ENCODE measurements at places on chromosomes 2 and 18.

DNA sequence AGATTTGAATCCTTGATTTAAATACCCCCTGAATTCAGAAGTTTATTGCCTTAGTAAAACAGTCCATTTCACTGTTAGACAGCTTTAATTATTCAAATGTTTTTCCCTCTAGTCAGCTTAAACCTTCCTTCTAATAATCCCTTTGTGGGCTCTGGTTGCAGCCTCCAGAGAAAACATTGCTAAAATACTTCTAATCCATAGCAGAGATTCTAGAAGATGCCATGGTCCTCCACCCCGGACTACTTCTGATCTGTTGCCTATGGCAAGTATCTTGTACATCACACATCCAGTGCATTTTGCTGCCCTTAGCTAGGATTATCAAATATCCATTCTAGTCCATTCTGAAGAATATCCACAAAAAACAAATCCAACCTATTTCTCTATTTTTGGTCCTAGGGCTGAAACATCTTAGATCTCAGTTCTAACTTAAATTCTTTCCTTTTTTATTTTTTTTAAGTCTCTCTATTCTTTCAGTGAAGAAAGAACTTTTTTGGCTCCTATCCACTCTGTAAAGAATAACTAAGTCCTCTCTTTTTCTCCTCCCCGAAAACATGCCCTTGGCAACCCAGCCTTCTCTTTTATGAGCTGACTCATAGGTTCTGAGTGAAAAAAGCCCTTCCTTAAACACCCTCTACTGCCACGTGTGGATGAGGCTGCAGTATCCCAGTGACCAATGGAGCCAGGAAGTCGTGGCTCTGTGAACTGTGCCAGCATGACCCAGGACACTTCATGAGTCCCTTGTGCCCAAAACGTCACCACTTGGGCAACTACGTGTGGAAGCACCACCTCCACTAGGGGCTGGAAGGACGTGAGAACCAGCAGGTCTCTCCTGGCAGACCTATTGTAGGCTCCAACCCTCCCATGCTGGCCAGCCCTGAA lies 349.8 kb downstream of the TNS1 start:
- no peak for DNase-seq

GRCh38 chr2:61750624-61751023 lies 103.2 kb downstream of the FAM161A start:
- DNase-seq: no peak

- no peak for DNase-seq
Measured at GRCh38 chr2:14120376-14120775, 512.1 kb upstream of the LRATD1 start.

DNA sequence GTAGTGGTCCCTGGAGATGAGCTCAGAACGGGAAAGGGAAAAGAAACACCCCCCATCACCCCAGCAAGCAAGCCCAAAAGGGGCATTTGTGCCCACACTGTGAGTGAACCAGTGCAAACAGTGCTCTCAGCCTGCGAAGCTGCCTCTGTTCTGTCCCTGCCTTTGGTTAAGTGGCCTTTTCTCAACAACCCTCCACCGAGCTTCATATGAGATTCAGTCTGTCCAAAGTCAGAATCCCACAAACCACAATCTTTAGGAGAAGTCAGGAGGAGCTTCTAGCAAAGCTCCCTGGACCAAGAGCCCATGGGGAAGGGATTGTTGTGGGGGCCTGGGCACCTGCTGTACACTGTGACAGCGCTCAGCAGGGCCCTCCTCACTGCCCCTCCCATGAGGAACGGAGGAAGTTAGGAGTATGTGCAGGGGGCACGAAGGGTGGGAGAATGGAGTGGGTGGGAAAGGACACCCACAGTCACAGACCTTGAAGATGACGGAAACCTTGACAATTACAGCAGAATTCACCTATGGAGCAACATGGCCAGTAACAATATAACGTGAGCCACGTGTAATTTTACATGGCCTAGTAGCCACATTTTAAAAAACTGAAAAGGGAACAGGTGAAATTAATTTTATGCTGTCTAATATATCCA lies 119.5 kb downstream of the SMAD7 start:
- no peak for DNase-seq

- no peak for DNase-seq
Measured at GRCh38 chr2:22283436-22283835, 1101.5 kb upstream of the KLHL29 start.

GRCh38 chr18:56235071-56235470 lies 403.3 kb downstream of the TXNL1 start:
- no peak for DNase-seq

DNA sequence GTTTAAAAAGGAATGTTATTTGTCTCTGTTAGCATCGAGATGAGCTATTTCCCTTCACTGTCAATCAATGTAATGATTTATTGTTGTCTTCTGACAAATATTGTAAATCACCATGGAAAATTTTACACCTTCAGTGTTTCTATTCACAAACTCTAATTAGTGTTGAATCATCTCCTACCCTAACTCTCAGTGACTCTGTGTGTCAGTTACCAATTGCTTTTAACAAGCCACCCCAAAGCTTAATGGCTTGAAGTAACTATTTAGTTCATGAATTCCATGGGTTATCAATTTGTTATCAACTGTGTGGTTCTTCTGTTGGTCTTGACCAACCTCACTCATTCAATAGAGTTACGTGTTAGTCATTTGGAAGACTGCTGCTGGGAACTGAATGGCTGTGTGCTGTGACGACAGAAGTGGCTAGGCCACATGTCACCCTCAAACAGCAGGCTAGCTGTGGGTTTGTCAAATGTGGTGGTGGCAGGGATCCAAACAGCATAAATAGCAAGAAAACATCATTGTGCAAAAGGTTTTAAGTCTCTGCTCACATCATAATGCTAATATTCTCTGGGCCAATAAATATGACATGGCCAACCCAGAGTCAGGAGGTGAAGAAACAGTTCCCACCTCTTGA lies 910.8 kb upstream of the CDH2 start:
- no peak for DNase-seq

DNA sequence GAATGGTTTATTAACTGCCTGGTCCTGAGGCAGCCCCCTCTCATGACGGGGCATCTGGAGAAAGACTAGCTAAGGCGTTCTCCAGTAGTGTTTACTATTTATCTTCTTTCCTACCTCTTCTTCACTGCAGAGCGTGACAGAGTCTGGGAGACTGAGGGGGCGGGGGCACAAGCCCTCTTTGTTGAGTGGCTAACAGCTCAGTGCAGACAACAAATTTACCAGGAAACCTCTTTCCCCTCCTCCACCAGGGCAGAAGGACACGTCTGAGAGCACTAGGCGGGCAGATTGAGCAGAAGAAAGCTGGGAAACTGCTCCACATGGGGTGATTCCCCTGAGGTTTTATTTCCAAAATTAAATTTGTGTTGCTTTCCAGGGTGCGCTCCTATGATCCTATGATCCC lies 322.1 kb downstream of the CNTNAP5 start:
- DNase-seq: peak; percentile 7

DNA sequence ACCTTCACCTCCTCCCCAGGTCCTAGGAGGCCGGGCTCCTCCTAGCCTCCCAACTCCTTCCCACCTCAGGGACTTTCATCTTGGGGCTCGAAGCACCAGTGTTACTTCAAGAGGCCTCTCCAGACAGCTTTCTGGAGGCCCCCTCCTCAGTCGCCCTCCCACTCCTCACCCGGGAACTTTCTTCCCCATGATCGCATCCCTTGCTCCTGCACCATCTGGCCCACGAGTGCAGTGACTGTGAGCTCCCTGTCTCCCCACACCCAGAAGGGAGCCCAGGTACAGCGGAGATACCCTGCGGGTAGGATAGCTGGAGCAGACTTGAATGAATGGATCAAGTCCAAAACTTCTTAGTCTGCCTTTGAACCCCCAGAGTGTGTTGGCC lies 6.1 kb downstream of the ERFE start:
- no peak for DNase-seq

DNA sequence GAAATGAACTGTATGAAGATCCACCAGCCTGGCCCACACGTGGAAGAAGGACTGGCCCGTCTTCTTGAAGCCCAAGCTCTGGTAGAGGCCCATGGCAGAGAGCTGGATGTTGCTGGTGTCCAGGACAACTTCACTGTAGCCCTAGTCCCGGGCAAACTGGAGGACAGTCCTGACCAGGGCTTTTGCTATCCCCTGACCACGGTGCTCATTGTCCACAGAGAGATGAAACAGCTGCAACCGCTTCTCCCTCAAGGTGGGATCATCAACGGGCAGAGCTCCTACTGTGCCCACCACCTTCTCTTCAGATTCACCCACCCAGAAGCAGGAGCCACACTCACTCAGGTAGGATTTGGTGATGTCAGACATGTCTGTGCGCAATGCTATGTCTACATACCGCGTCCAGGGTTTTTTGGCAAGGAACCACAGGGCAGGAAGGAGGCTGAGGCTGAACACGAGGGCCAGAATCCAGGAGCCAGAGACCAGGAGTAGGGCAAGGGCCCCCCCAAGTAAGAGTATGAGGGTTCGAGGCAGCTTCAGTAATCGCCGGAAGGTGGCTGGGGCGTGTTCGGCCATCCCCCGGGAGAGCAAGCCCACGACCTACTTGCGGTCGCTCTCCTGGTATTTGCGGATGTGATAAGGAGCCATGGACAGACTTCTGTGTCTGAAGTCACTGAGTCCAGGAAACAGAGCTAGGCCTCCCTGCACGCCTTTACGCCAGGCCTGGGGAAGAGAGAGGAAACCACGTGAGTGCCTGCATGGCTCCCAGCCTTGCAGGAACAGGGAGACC lies 36.3 kb downstream of the TPRKB start:
- no peak for DNase-seq

DNA sequence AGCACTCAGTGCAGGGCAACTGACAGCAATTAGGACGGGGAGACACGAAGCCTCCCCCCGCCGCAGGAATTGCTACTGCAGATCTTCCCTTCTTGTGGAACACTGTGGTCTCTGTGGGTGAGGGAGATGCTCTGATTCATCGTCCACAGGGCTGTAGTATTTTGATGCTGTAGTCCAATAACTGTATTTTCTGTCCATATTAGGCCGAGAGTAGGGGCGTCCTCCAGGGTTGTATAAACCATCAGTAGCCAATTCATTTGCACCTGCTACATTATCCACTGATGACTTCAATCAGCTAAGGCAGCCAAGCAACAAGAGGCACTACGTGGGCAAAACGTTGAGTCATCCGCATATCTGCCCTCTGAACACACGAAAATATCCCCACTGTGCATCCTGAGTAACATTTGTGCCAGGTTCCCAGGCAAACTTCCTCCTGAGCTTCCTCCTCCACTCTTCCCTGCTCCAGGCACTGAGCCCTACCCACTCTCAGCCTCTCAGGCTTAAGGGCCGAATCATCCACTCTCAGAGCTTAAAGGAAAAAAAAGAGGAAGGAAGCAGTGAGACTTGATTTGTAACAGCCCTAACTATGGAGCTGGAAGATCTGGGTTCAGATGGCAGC lies 62.1 kb downstream of the LBH start:
- no peak for DNase-seq

DNA sequence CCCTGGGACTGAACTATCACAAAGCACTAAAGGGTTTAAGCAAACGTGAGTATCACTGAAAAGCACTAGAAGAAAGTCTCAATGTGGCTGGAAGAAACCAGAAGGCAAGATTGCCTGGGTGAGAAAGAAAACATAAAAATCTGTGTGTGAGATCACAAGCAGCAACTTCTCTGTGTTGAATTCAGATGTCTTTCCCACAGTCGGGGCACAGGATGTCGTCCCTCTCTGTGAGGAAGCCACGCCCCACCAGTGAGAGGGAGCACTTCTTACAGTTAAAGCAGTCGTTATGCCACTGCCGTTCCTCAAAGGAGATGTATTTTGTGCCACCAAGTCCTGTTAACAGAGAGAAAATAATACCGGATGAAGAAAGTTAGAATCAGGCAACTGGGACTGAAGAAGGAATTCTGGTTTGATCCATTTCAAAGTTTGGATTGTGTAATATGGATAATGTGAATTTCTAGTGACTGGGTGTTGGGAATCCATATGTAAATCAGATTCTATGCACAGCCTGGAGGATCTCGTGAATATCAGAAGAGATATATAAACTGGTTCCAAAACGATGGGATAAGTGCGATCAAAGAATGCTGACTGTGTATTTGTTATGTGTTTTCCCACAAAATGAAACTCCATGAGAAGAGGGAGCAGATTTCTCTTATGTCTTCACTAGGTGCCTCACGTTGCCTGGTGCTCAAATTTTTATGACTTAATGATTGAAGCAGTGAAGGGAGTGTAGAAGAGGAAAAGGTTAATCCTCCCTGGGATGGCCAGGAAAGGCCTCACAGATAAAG lies 24.0 kb downstream of the C2orf49 start:
- no peak for DNase-seq

GRCh38 chr2:42961961-42962360 lies 169.6 kb upstream of the HAAO start:
- no peak for DNase-seq

- no peak for DNase-seq
Measured at GRCh38 chr2:204539019-204539385, 6.3 kb upstream of the PARD3B start.

DNA sequence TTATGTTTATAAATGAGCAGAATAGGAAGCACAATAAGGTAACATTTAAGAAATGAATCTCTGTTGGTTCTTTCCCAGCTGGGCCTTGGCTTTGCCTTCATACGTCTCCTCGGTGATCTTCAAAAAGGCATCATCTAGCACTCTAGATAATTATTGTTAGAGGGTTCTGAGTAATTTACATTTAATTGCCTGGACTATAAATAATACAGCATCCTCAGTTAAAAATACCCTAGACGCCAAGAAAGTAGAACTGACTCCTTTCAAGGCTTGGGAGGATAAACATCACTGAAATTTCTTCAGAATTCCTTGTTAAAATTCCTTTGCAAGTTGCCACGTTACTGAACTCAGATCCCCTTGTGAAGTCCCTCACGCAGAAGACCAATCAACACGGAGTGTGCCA lies 199.7 kb upstream of the BOD1L2 start:
- no peak for DNase-seq

DNA sequence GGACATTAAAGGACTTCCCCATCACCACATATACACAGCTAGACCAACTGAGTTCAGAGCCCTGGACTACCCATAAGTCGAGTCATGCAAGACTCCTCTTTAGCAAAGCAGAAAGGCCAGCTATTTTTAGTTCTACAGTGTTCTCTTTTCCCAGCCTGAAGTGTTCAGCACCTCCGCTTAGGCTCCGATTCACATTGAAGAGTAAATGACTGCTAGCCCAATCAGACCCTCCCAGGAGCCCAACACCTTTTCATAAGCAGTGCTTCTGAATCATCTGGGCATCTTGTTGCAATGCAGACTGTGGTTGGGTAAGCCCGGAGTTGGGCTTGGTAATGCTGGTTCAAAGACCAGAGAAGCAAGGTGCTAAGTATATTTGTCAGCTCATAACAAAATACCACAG lies 138.6 kb upstream of the MSH6 start:
- no peak for DNase-seq

- no peak for DNase-seq
Measured at GRCh38 chr2:201855356-201855755, 49.0 kb downstream of the CDK15 start.

- no peak for DNase-seq
Measured at GRCh38 chr18:49486134-49486533, 900 bp downstream of the C18orf32 start.

- no peak for DNase-seq
Measured at GRCh38 chr2:18214936-18215335, 336.5 kb downstream of the KCNS3 start.

- no peak for DNase-seq
Measured at GRCh38 chr18:70334728-70335329, 46.0 kb downstream of the SOCS6 start.

GRCh38 chr18:653512-653911 lies 3.9 kb upstream of the TYMS start:
- peak; percentile 27 for DNase-seq

- DNase-seq: no peak
Measured at GRCh38 chr18:78972385-78972918, 7.2 kb upstream of the SALL3 start.

- DNase-seq: no peak
Measured at GRCh38 chr18:76406791-76407190, 88.3 kb downstream of the ZNF516 start.

- no peak for DNase-seq
Measured at GRCh38 chr2:7933672-7934071, 748.2 kb upstream of the ID2 start.

Data from GM23338 (cell line).